Osteoblast (primary cell): ENCODE measurements at places on chromosomes 7 and 10.

- H3K27me3 ChIP-seq, result no peaks in the 10 kb centered on the region
- H3K4me1 ChIP-seq, result peaks cover 27% of the 10 kb centered on the region
- no peak overlapping the region for H3K27ac ChIP-seq
- no peak overlapping the region for H3K4me3 ChIP-seq
- no peak for DNase-seq
Observed at GRCh38 chr10:90412582-90412981, 445.3 kb downstream of the HTR7 start.

GRCh38 chr7:135718219-135718618, 9.8 kb downstream of the SLC13A4 start:
- no peak overlapping the region for H3K27ac ChIP-seq
- no peak for DNase-seq
- H3K4me3 ChIP-seq, result no peak overlapping the region
- no peaks in the 10 kb centered on the region for H3K36me3 ChIP-seq
- peaks cover 24% of the 10 kb centered on the region for H3K4me1 ChIP-seq

GRCh38 chr10:77877441-77878344, 48.9 kb downstream of the DLG5 start:
- no peak overlapping the region for H3K4me3 ChIP-seq
- no peaks in the 10 kb centered on the region for H3K36me3 ChIP-seq
- no peak overlapping the region for H3K27ac ChIP-seq
- H3K27me3 ChIP-seq, result no peaks in the 10 kb centered on the region
- peak; percentile 90 for DNase-seq

GRCh38 chr10:130459011-130459410, 322.8 kb downstream of the GLRX3 start:
- no peaks in the 10 kb centered on the region for H3K27me3 ChIP-seq
- no peaks in the 10 kb centered on the region for H3K4me1 ChIP-seq
- H3K36me3 ChIP-seq, result no peaks in the 10 kb centered on the region
